Urinary bladder (tissue), 4 donors: ENCODE measurements at places on chromosomes 7 and 10. TPM values are rescaled to one million over a fixed set of nuclear protein-coding genes. Genes with fewer than 3 reads are reported as not detected.

SLC26A3 gene
- total RNA-seq, result not detected

ATOH7 gene
- not detected for total RNA-seq

GRCh38 chr7:93147363-93147762, 822 bp downstream of the SAMD9L start:
- DNase-seq, result no peak

TNPO3 gene
- total RNA-seq, result 45.9 TPM

ANKRD61 gene
- not detected for total RNA-seq

GRCh38 chr7:151299530-151299929, 42.1 kb upstream of the NUB1 start:
- no peak for DNase-seq

- DNase-seq, result no peak
Measured at GRCh38 chr7:88347517-88347916, 40.8 kb upstream of the STEAP4 start.

DNA sequence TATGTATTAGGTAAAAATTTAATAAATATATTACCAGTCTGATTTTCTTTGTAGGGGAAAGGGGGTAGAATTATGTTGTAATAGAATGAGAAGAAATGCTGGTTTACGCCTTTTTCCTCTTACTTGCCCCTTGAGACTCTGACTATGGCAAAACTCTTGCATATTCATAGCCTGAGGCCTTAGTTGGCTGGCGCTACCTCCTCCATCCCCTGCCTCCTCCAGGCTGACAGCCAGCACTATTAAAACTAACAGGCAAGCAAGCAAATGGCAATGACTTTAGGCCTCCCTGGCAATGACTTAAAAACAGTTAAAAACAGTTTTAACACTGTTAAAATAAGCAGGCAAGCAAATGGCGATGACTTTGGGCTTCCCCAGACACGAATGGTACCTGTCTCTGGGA, 14.4 kb downstream of the PKD2L1 start:
- no peak for DNase-seq

DNA sequence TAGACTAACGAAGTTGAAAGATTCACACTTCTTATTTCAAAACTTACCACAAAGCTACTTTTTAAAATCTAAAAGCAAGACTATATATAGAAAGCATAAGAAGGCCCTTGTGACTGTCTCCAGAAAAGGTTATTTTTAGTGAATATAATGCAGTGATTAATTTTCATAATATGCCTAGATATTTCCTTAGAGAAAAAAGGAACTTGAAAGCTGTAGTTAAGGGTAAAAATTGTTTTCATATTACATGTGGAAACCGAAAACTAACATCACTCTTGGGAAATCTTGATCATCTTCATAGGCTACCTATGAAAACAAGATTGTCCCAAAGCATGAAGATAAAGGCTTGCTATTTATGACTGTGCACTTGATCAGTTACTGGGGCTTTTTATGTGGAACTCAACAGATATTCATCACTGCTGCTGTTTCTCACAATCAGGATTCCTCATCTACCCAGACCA, 223.2 kb downstream of the SH2D4B start:
- no peak for DNase-seq

DNA sequence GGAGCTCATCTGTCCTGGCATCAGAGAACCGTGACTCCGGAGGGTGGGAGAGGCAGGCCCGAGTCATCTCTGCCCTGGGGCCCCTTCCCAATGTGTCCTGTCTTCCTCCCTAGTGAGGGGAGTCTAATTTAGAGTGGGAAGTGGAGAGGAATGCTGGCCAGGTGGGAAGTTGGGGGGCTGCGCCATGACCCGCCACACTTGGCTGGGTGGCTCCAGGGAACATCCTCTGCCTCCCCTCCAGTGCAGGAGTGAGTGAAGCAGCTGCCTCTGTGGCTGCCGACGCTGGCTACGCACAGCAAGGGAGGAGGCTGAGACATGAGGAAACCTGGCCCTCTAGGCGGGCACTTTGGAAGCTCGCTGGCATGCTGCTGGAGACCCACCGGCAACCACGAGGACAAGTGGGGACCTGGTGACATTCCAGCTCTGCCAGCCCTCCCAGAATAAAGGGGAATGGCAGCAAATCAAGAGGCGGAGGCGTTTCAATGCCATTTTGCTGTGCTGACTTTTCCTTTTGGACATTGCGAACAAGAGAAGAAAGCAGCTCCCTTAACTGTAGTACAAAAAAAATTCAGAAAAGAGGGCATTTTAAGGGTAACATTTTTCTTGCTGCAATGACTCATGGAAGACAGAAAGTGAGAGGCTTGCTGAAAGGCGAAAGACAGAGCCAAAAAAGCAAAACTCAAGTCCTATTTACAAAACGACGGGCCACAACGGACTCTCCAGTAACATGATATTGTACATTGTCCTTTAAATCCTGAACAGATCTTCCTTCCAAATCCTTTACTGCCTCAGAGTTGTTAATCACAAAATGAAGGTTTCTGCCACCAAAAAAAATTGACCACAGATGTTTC, 121.2 kb upstream of the PITRM1 start:
- DNase-seq, result no peak

- DNase-seq, result no peak
Measured at GRCh38 chr10:70634011-70634410, 31.5 kb upstream of the PRF1 start.

PRSS2 gene
- not detected for total RNA-seq

DNA sequence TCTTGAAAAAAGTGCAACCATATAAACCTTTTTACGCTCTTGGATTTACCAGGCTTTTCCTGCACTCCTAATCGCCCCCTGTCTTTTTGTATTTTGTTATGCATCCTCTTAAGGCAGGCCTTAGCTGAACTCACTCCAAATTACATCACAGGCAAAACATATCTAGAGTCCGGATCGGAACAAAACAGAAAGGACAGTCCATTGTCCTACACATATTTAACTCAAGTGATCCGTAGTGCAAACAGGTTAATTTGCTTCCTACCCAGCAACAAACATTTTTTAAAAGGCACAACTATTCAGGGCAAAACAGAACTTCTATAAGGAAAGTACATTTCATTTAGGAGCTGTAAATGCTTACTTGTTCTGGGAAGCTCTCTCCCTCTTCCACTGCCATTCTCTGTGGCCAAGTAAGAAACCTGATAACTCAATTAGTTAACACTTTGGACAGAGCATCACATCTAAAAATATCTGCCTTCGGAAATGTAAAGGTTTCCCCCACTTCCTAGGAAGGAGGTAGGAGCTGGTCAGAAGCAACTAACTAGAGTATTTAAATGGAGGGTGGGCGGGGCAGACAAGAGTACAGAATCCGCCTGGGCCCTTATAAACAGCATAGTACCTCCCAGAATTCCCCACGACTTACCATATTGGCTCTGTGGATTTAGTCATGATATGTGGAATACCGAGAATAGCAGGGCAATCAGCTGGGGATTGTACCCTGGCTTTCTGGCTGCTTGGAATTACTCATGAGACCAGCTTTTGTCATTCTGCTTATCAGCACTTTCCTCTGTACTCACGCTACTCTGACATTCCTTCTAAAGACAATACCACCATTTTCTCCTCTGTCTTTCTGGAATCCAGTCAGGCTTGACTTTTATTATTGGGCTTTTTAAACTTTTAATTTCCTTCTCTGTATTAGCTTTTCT, 89.5 kb downstream of the ANK3 start:
- no peak for DNase-seq

- no peak for DNase-seq
Measured at GRCh38 chr10:72069751-72070526, 18.4 kb downstream of the SPOCK2 start.

NAT16 gene
- not detected for total RNA-seq

DNA sequence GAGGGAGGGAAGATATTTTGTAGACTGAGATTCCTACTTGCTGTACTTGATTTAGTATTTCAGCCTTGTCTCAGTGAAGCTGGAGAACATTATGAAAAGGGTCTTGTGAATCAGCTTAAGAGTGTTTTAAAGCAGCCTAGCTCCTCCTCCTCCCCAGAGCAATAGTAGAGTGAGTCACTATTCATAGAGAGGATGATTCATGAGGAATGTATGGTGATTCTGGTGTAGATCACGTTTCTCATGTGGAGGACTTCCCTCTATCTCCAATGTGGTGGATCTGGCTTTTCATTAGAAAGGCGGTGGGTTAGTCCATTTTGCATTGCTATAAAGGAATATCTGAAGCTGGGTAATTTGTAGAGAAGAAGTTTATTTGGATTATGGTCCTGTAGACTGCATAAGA, 340.1 kb upstream of the CHRM2 start:
- DNase-seq, result no peak

DNA sequence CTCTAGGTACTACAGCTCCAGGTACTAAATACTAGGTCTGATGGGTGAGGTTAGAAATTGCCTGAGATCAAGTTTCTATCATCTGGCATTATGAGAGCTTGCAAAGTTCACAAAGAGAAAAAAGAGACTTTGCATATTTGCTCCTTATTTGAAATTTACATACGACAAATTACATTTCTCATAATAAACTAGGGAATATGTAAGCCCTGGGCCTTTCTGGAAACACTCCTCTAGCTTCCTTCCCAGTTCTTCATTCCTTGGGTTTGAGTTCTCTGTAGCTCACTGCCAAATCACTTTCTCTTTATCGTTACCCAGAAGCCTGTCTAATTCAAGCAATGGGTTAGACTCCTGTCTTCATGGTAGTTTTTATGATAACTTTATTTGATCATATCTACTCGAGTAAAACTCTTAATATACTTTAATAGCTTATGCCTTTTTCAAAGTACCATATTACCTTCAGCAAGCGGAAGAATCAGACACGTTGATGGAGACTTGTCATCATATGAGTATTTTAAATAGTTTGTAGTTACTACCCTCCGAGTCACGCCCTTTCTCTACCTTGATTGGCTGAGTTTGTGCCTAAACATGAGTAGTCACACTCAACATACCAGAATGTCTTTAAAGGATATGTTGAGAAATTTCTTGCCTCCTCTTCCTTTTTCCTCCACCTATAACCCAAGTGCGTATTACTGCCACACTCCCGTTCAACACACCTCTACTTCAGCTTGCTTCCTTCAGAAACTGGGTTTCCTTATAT, 150.5 kb downstream of the DKK1 start:
- no peak for DNase-seq

- DNase-seq, result no peak
Measured at GRCh38 chr10:126770809-126771208, 100.3 kb upstream of the C10orf90 start.

NRF1 gene
- total RNA-seq, result 23.9 TPM

GRCh38 chr7:506921-507622, 12.6 kb downstream of the PDGFA start:
- no peak for DNase-seq

TMEM236 gene
- 1.2 TPM for total RNA-seq

DNA sequence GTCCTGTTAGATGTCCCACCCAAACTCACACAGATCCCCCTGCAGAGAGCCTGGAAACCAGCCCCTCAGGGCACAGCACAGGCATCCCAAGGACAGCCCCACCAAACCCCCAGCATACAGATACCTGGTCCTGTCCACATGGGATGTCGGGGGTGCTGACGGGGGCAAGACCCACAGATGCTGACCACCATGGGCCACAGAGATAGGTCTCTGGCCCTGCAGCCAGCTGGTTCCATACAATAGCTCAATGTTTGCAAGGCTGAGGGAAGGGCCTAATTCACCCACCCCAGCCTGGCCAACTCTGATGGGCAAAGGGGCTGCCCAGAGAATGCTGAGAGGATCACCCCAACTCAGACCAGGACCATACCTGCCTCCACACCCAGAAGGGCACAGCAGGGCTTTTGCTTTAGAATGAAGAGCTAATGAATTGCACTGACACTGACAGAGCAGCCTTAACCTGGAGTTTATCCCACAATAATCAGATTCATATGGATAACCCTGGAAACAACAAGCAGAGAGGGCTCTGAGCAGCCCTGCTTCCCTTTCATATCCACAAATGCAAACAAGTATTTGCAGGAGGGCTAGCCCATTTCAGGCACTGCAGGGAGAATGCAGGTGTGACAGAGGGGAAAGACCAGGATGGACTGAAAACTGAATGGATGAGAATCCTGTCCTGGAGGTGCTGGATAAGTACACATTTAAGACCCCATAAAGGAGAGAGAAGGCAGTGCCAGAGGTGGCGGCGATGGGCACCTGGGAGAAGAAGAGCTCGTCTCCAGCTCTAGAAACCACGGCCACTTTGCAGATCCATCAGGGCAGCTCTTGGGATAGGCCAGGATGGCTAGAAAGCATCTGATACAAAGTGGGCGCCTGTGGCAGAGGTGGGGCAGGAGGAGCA, 126.7 kb downstream of the TNS3 start:
- no peak for DNase-seq

GRCh38 chr10:108612485-108612884, 1310.8 kb downstream of the XPNPEP1 start:
- DNase-seq, result no peak

GRCh38 chr10:131006458-131007256, 304.9 kb downstream of the TCERG1L start:
- no peak for DNase-seq

GRCh38 chr10:71085689-71086438, 126.5 kb upstream of the UNC5B start:
- no peak for DNase-seq

GLCCI1 gene
- 33.4 TPM for total RNA-seq

GRCh38 chr7:132964876-132965275, 117.0 kb downstream of the CHCHD3 start:
- no peak for DNase-seq

GRCh38 chr10:132265890-132266496, 41.8 kb downstream of the STK32C start:
- DNase-seq, result no peak

GRCh38 chr7:157177333-157177982, 38.7 kb downstream of the UBE3C start:
- DNase-seq, result no peak

GRCh38 chr7:101602484-101603241, 26.4 kb downstream of the MYL10 start:
- DNase-seq, result no peak

GPR146 gene
- 3.1 TPM for total RNA-seq

- no peak for DNase-seq
Measured at GRCh38 chr10:29737074-29737593, 102.4 kb upstream of the SVIL start.

DNA sequence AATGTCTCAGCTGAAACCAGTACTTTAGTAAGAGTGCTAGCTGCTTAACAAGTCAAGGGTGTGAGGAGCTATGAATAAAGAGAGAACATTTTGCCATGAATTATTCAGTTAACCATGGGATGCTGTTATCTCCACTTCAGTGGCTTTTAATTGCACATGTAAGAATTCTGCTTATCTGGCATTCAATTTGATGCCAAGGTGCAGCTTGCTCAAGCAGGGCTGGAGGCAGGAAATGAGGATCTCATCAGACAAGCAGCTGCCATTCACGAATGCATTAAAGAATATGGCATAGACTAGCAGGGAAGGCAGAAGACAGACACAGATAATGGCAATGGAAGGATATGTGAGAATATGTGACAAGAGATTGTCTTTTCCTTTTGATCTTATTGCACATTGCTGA, 697.8 kb downstream of the NRG3 start:
- no peak for DNase-seq

CBLL1 gene
- 24.0 TPM for total RNA-seq
